ENCODE measurements at places on chromosomes 7 and 10.

DNA sequence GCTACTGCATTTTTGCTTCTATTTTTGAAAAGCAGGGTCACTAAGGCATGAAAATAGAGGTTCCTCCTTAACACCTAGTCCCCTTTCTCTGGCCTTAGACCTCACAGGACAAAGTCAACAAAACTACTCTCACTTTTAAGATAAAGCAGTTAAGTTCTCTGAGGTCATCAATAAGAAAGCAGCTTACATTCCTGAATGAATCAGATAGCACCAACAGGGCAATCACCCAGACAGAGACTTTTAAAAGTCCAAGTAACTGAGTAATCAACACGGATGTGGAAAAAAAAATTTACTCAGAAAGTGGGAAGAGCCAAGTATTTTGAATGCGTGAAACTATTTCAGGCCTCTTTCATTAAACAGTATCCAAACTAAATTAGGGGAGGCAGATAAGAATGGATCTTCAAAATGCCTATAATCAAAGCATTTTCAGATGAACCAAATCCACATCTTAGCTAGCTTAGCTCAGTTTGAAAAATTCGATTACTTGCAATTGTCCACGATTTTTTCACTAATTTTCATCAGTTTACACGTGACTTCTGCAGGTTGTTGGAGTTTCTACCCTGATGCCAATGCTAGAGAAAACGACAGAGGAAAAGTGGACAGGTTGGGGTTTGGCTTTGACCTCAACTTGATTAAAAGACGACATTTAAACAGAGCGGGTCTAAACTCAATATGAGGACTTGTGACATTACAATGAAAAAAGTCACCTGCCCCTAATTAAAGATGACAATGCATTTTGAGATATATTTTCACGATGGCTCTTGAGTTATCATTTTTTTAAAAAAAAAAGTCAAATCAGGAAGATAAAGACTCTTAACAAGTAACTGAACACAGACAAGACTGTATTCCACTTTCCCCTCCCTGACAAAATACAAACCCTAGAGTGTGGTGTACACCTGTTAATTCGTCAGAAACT, 1.6 kb downstream of the BEND7 start:
- ATAC-seq: no peak

DNA sequence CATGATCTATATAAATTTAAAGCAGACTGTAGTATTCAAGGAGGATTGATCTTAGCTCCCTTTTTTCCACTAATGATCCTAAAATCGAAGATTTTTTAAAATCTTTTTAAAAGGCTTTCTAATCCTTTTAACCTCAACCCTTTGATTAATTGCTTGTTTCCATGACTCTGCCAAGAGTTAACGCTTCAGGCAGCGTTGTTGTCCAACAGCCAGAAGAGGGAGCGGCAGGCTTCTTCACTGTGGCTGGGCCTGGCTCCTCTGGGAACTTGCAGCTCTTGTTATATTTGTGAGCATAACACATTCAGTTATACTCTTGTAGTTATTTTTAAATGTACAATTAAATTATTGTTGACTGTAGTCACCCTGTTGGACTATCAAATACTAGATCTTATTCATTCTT, 26.3 kb downstream of the CRCP start:
- peak; percentile 85 for ATAC-seq

DNA sequence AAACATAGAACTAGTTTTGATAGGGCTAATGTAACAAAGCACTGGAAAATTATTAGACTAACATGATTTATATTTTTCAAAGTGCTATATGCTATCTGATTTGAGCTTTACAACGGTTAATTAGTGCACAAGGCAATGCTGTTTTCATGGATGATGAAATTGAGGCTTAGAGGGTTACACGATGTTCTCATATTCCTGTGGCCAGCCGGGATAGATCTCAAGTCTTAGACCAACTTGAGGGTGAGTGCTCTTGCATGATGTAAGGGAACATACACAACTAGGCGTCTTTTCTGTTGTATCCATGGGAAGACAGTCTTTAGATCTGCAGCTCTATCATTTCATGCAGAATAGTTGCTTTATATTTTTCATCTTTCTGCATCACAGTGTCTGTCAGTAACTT, 4.1 kb downstream of the PRPF18 start:
- no peak for ATAC-seq

DNA sequence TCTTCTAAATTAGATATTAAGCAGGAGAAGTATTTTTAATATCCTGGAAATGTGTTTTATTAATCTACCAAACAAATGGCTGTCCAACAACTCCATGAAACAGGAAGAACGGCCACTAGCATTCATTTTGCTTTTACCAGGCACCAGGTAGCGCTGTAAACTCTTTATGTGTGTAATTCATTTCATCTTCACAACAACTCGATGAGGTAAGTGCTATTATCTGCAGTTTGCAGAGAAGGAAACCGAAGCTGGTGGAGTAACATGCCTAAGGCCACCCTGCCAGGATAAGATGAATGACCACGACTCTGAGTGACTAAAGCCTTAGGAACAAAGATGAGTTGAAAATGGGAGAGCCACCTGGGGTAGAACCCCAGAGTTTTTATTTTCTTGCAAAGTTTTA, 101.2 kb downstream of the KIAA1217 start:
- ATAC-seq: no peak

GRCh38 chr7:70634071-70634470, 497.9 kb upstream of the GALNT17 start:
- no peak for ATAC-seq

- ATAC-seq: no peak
Measured at GRCh38 chr7:150417863-150418262, 32.6 kb upstream of the GIMAP8 start.

GRCh38 chr7:142357953-142358520, 100.2 kb upstream of the PRSS58 start:
- ATAC-seq: peak; percentile 25

DNA sequence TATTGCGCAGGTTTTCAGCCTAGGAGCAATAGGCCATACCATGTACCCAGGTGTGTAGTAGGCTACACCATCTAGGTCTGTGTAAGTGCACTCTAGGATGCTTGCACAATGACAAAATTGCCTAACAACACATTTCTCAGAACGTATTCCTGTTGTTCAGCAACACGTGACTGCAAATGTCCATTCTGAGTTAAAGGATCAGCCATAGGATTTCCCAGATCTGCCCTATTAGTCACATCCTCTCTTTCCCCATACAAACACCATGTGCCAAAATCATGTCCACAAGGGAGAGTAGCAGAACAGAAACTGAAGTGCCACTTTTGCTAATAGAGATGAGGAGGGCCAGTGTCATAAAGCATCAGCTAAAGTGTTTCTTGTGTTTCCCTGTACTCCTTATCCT, 42.6 kb upstream of the AMPH start:
- ATAC-seq: peak; percentile 64

DNA sequence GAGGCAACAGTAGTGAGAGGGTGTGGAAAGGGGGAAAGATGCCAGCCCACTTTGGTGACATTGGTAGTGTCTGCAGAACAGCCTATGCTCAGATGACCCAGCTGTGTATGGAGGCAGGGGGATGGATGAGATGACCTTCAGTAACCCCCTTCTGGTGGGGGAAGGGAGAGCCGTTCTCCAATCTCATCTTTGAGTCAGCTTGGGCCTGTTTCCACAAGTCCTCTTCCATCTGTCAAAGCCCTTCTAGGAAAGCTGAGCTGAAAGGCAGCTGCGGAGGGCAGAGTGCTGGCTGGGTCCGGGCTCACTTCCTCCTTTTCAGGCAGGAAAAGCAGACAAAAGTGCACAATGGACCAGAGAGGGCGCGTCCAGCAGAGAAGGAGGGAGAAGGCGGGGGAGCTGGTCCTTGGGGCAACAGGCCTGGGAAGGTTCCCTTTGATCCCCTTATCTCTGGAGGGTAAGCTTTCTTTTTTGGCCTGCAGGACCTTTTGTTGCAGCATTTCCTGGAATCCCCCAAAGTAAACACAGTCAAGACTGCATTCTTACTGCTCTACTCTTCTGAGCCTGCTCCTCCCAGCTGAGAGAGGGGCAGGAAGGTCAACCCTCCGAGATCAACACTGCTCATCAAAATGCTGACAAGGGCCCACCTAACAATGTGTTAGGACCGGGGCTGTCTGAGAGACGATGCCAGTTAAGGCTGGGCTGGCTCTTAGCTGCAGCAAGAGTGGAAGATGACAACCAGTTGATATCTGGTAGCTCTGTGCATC, 1.2 kb upstream of the LRMDA start:
- peak; percentile 33 for ATAC-seq

DNA sequence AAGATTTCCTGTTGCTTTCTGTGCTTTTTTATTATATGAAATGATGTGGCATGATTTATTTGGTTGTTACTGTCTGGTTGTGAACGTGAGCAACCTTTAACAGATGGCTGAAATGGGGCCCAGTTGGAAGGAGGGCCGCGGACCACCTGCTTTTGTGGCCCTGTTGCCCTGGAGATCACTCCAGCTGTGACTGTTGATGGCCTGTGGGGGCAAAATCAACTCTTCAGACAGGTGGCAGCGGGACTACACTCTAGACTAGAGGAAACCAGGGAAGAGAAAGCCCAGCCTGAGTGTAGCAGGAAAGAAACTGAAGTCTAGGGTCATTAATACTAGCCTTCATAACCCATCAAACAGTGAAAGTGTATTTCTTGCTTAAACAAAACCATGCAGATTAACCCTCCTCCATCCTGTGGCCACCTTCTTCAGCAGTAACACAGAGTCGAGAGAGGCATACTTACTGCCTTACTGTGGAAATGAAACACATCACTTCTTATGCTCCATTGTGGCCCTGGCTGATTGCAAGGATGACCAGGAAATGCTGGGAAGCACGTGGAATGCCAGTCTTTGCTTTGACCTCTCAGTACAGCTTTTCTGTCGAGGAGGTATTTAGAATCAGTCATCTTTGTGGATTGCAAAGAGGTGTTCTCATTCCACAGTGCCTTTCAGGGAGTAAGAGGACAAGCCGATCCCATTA, 80.5 kb downstream of the CCNY start:
- no peak for ATAC-seq

GRCh38 chr7:38222481-38223096, 44.5 kb downstream of the STARD3NL start:
- peak; percentile 79 for ATAC-seq

DNA sequence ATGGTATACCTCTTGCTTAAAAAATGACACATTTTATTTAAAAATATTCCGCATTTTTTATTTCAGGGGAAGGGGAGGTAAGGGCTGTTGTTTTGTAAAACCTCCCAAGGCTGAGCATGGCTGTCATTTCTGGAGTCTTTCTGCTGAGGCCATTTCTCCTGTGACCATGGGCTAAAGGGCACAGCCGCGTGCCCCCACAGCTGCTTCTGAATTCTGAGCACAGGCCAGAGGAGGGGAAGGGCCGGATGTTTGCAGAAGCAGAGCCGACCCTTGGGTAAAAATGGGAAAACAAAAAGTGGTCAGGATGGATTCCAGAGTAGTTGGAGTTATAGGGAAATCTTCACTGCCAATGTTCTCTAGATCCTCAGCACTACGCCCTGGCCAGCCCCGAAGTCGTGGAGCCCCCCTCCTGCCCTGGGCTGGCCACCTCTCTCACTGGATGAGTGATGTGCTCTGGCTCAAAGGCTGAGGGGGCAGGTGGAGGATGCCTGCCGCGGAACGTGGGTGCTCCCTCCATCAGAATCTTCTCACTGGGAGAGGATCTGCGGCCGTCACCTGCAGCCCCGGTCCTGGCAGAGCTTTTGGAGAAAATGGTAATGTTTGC, 131.3 kb upstream of the ZEB1 start:
- ATAC-seq: no peak

DNA sequence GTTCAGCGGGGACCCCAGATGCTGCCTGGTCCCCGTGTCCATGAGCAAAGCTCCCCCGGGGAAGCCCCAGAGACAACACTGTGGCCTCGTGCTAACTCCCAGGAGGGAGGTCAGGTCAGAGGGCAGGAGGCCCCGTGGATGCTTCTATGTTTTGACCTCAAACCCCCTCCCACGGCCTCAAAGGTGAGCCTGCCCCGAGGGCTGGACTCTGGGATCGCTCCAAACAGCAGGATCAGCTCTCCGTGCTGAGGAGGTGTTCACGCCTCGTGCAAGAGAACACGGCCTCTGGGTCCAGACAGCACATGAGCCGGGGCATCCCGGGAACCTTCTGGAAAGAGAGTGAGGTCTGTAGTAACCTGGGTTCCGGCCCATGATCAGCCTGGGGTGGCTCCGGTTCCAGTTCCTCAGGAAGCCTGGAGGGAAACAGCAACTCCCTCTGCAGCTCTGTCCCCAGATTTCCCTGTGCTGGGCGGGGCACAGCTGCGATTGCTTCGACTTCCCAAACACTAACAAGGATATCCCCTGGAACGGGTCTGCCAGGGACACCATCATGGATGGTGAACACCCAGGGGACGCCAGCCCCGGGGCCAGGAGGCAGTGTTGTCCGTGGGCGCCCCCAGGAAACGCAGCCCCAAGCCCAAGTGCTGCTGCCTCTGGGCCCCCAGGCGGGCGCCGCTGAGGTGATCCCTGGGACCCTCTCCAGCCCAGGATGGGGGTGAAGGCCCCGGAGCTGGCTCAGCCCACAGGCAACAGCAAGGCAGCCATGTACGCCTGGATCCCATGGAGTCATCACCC, 18.0 kb upstream of the INPP5A start:
- ATAC-seq: no peak

GRCh38 chr7:4791738-4792536, 16.5 kb downstream of the AP5Z1 start:
- ATAC-seq: peak; percentile 60

GRCh38 chr10:70477661-70478162, 855 bp upstream of the PALD1 start:
- peak; percentile 18 for ATAC-seq

- ATAC-seq: no peak
Measured at GRCh38 chr10:60962946-60963345, 19.0 kb upstream of the RHOBTB1 start.

DNA sequence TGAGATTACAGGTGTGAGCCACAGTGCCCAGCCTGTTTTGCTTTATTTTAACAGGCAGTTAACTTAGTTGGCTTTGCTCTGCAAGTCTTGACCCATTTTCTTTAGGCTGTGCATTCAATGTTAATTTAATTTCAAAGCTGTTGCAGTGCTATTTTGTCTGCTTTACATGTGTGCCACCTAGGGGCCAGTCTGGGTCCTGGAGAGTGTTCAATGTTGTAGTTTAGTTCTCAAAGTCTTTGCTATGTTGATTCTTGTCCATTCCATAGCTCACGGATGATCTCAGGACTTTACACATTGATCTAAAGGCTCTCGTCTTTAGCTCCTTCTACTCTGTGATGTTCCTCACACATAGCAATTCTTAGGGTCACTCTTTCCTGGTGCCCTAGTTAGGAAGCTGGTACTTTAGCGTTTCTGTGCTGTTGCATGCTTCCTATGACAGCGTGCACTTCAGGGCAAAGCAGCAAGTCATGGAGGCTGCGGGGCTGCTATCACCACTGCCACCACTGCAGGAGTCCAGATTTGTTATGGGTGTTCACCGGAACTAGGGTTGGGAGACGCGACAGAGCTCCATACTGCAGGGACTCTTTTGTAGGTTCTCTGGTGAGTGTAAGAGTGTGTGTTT, 16.4 kb upstream of the ABCA13 start:
- no peak for ATAC-seq
